ENCODE measurements at places on chromosomes 1 and 21.

- no peak for DNase-seq
Observed at GRCh38 chr1:8870103-8870502, 8.4 kb downstream of the ENO1 start.

DNA sequence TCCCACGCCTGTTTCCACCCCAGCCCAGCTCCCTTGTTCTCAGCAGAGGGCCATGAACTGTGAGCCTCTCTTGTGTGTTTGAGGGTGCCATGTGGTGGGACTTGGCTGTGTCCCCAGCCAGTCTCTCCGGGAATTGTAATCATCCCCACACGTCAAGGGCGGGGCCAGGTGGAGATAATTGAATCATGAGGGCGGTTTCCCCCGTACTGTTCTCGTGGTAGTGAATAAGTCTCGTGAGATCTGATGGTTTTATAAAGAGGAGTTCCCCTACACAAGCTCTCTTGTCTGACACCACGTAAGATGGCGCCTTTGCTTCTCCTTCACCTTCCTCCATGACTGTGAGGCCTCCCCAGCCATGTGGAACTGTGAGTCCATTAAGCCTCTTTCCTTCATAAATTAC, 57.2 kb upstream of the COL6A2 start:
- no peak for DNase-seq

DNA sequence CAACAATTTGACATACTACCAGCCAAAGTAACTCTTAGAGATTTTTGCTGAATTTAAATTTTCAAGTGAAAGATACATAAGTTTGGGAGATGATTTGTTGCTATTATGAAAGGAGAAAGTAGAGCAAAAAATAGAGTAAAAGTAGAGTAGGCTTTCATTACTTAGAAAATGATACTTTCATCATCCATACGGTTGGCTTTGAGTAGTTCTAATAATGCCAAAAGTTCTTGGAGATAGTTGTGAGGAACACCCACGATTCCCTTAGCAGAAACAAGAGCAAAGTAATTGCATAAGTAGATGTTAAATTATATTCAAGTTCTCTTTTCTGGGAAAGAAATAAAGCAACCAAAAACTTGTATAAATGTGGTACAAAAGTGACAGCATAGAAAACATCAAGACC, 95.0 kb upstream of the VAV3 start:
- DNase-seq = no peak

- DNase-seq = no peak
Observed at GRCh38 chr1:8326265-8326664, 8.4 kb downstream of the SLC45A1 start.

- DNase-seq = no peak
Observed at GRCh38 chr1:205186191-205186590, 25.3 kb downstream of the DSTYK start.

DNA sequence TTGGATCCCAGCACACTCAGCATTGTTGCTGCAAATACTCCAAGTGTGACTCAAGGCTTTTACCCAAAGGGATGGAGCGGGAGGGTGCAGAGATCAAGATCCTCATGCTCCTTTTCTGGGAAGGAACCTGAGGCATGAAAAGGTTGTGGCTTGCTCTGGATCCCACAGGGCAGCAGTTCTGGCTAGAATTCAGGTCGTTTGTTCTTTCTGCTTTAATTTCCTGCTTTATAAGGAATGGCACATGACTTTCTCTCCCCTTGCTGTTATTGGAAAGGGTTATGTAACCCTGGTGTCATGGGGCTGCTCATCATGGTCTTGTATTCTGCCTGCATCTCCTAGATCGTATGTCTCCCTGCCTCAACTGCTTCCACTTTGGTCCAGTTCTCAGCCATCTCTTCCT, 101.6 kb downstream of the NOS1AP start:
- no peak for DNase-seq

GRCh38 chr1:53959664-53960250, 13.6 kb downstream of the LRRC42 start:
- no peak for DNase-seq

- DNase-seq = no peak
Observed at GRCh38 chr1:239778208-239778813, 313.4 kb upstream of the FMN2 start.

- DNase-seq = no peak
Observed at GRCh38 chr1:247387565-247387964, 28.4 kb upstream of the NLRP3 start.

- DNase-seq = no peak
Observed at GRCh38 chr1:95370691-95371562, 136.9 kb downstream of the RWDD3 start.

GRCh38 chr1:204307334-204307883, 52.3 kb downstream of the PLEKHA6 start:
- DNase-seq = no peak

DNA sequence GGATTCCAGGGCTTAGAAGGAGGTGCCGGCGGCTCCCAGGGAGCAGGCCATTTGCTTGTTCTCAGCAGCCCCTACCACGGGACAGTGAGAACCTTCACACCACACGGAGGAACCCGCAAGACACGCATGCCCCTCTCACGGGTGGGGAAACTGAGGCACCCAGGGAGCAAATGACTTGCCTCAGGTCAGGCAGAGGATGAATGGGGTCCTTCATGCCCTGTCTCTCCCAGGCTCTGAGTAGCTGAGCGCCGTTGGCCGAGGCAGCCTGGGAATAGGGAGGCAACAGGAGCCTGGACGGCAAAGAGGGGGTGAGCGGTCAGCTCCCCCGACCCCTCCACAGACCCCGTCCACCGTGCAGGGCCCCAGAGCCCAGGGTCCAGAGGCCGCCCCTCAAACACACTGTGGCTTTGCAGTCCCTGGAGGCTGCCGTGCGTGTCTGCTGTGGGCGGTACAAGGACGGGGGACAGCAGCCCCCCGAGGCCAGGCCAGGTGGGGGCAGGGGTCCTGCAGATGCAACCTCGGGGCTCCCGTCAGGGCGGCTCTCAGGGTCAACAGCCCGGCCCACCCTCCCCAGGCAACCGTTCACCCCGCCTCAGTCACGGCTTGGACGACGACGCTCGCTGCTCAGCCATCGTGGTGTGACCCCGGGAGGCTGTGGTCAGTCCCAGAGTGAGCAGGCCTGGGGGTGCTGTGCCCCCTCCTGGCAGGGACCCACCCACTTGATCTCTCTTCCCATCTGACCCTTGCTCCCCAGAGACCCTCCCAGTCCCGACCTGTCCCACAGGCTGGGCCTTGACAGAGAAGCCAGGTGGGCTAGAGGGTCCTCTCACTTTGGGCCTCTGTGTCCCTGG, 15.8 kb upstream of the COL6A2 start:
- DNase-seq = no peak

GRCh38 chr1:182604175-182605164, at the start of gene RGS16:
RGS16 (minus strand) TSS chr1:182604389; CDS start chr1:182604259, 130 bp downstream.
- DNase-seq = peak; percentile 80

DNA sequence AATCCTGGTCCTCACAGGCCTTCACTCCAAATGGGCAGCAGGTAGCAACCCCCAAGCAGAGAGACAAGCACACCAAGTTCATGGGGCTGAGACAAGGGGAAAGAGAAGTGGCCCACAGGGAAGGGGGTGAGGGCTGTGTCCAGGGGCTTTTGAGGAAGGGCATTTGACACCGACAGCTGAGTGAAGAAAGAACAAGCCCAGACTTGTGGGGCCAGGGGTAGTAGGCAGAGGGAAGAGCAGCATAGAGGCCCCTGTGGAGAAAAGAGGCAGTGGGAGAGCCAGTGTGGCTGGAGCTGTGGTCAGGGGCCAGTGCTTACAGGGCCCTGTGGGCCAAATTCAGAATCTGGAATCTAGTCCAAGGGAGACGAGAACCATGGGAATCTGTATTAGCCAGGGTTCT, 85.4 kb downstream of the IGSF21 start:
- DNase-seq = no peak

- no peak for DNase-seq
Observed at GRCh38 chr1:3788756-3789420, 7.4 kb downstream of the LRRC47 start.

DNA sequence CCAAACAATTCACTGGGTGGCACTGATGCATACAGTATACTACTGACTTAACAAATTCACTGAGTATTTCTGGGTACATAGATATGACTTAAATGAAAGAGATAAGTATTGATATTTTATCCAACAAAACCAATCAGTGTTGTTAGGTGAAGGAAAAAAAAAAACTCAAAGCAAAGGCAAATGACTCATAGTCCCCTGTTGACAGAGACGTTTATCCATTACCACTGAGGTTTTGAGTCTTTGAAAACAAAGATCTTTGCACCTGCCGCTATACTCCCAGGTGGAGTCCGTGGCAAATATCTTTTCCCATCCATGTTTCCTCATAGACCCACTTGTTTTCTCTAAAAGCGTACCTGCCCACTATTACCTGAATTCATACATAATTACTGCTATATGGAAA, 18.4 kb downstream of the DYNLT5 start:
- DNase-seq = no peak

DNA sequence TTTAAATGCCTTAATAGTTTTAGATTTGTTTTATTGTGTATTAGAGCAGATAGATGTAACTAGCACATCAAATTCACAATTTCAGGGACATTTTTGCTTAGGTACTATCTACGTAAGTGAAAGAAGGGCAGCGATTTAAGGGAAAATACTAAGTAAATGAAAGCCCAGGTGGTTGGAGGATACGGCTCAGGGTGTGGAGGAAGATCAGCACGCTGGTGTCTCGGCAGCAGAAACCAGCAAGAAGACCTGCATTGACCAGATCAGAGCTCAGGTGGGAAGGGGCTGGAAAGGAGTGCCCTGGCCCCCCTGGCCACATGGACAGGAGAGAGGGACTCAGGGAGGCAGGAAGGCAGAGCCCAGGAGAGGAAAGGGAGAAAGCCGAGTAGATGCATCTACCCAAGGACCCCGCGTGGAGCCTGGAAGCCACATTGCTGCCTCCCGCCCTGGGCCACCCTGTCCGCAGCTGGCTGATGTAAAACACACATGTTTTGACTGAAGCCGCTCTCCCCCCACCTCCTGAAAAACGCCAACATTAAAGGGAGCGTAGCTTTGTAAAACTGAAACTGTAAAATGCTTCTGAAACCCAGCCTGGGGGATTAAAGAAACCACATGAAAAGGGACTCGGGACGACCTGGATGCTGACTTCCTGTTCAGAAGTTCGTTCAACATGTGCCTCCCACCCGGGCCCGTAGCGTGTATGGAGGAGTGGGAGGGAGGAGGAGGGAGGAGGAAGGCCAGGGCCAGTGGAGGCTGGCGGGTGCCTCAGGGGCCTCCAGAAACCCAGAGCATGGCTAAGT, 72.6 kb upstream of the TARDBP start:
- DNase-seq = no peak

- DNase-seq = no peak
Observed at GRCh38 chr1:233224311-233224710, 71.2 kb downstream of the PCNX2 start.

GRCh38 chr1:63623952-63624351, 30.7 kb downstream of the PGM1 start:
- DNase-seq = no peak

DNA sequence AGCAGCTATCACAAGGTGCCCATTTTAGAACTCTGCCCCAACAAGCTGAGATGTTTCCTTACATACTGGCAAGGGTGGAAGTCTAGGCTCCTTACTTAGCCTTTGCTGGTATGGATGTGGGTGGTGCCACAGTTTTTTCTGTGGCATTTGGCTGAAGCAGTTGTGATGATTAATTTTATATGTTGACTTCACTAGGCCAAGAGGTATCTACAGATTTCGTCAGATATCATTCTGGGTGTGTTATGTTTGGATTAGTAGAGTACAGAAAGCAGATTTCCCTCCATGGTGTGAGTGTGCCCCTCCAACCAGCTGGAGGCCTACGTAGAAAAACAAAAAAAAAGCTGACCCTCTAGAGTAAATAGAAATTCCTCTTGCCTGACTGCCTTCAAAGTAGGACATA, 317.0 kb downstream of the BARHL2 start:
- no peak for DNase-seq

DNA sequence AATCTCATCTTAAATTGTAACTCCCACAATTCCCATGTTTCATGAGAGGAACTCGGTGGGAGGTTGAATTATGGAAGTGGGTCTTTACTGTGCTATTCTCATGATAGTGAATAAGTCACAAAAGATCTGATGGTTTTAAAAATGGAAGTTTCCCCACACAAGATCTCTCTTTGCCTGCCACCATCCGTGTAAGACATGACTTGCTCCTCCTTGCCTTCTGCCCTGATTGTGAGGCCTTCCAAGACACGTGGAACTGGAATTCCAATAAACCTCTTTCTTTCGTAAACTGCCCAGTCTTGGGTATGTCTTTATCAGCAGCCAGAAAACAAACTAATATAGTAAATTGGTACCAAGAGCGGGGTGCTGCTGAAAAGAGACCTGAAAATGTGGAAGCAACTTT, 761.6 kb upstream of the RGS18 start:
- no peak for DNase-seq

- DNase-seq = no peak
Observed at GRCh38 chr21:31397030-31397429, 53.0 kb upstream of the TIAM1 start.

DNA sequence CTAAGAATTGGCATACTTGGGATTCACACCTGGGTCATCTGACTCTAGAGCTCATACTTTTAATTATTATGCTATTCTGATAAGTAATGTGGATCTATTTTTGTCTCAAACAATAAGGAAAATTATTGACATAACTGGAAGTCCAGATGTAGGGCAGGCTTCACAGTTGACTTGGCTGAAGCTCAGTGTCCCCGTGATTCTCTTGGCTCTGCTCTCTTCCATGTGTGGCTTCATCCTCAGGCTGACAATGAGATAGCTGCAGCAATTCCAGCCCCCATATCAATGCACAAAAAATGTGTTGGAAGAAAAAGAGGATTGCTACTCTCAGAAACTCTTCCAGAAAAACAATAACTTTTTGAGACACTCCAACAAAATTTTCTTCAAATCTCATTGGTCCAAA, 23.8 kb downstream of the HSD11B1 start:
- DNase-seq = no peak

DNA sequence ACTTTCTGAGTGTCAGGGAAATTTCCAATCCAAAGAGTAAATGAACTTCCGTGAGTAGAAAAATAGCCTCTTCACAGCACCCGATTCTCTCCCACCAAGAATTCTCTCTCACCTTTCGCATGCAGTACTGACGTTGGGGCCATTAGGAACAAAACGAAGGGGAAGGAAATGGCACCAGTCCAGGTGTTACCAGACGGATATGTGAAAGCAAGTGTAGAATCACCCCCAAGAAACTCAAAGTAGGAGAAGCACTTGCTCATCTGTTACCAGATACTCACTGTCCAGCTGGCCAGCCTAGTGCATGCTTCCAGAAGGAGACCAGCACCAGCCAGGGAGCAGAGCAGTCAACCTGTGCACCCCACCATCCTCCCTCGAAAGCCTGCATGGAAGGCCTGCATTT, 55.1 kb downstream of the ITPKB start:
- no peak for DNase-seq

DNA sequence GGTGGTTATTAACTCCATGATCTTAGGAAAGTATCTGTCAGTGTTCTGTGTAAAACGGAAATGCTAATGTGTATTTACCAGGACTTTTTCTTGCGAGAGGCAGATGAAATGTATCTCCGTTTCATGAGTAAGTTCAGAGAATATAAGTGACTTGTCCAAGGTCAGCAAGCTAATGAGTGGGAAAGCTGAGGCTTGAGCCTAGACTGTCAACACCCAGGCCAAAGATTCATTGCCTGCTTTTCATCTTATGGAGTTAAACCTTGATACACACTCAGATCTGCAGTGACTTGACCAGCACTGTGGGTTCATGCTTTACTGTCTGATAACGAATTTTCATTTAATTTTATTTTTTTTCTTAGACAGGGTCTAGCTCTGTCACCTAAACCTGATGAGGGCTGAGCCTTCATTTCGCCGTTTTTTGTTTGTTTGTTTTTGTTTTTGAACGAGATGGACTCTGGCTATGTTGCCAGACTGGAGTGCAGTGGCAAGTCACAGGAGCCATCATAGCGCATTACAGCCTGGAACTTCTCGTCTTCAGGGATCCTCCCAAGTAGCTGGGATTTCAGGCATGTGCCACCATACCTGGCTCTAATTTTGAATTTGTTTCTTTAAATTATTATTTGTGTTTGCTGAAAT, 918 bp upstream of the JTB start:
- no peak for DNase-seq

Data from activated naive CD4-positive, alpha-beta T cell (primary cell).